ENCODE measurements at places on chromosomes 5 and 9. TPM values are rescaled to one million over a fixed set of nuclear protein-coding genes. Genes with fewer than 3 reads are reported as not detected.

GRCh38 chr5:123358304-123358703, 64.9 kb downstream of the CEP120 start:
- no peak for DNase-seq

GRCh38 chr5:160398806-160399205, 1.0 kb downstream of the FAM200C start:
- DNase-seq: peak; percentile 59

GRCh38 chr5:43613370-43613769, 10.4 kb downstream of the NNT start:
- no peak for DNase-seq

DNA sequence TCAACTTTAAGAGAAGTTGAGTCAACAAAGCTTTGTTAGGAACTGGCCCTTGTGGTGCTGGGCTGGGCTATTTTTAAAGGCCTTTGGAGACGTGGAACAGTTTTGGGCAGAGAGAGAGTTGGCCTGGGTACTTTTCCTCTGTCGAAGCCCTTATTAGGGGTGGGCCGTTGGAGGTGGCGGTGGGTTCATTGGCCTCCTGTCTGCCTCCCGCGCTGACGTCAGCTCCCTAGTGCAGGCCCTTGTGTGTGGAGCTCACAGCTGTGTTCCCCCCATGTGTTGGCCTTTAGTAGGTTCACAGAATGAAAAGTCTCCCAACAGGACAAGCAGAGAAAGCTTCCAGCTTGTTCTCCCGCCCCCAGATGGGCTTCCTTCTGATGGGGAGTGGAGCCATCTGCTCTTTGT, 2.7 kb downstream of the NCS1 start:
- DNase-seq: no peak

ADAMTSL2 gene
- total RNA-seq: not detected
